CD4-positive, CD25-positive, alpha-beta regulatory T cell (primary cell): ENCODE measurements at places on chromosomes 1 and 21.

DNA sequence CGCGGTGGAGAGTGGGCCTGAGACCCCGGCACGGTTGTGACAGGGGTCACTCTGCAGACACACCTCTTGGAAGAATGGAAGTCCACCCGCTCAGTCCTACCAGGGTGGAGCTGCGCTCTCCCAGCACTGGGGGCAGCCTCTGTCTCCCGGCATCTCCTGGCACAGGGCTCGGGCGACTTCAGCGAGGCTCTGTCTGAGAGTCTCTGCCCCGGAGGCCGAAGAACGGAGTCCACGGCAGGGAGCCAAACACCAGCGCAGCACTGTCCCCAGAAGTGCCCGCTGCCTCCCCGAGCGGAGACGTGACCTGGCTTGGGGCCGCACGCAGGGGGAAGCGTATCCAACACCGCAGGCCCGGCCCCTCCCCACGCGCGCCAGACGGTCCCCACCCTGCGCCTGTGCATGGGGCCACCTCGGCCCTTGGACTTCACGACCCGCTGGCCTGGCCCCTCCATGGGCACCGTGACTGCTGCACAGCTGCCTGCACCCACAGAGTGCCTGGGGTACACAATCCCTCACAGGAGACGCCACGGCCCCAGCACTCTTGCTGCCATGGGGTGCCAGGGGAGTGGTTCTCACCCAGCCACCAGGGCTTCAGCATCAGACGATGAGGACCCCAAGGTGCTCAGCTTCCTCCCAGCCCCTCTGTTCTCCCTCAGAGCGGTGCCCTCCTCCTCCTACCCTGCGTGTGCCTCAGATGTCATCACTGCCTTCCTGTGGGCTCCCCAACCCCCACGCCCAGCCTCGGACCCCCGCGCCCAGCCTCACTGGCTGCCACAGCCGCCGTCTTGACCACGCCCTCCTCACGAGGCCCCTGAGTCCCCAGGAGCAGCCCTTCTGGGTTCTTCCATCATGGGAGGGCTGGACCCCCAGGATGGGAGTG, 14.9 kb upstream of the RNF223 start:
- DNase-seq, result no peak

- no peak for DNase-seq
Observed at GRCh38 chr1:186566140-186566855, 105.4 kb upstream of the PDC start.

DNA sequence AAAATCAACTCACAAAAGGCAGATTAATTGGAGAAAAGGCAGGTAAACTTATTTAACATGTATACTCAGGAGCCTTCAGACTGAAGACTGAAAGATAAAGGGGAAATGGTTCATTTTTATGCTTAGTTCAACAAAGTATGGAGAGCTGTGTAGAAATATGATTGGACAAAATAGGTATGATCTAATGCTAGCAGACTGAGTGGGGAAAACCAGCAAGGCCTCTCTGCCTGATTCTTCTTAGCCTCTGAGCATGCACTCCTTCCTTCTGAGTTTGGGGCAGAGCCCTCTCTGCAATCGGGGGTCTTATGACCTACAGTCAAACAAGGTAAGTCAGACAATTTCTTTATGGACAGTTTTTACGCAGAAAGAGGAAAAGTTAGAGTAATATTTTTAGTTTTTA, 38.8 kb upstream of the SUCO start:
- DNase-seq, result no peak

- no peak for DNase-seq
Observed at GRCh38 chr1:112852276-112852675, 103.7 kb downstream of the SLC16A1 start.

GRCh38 chr1:97424209-97424608, 496.6 kb downstream of the DPYD start:
- no peak for DNase-seq

- no peak for DNase-seq
Observed at GRCh38 chr1:223210788-223211120, 67.7 kb upstream of the TLR5 start.

DNA sequence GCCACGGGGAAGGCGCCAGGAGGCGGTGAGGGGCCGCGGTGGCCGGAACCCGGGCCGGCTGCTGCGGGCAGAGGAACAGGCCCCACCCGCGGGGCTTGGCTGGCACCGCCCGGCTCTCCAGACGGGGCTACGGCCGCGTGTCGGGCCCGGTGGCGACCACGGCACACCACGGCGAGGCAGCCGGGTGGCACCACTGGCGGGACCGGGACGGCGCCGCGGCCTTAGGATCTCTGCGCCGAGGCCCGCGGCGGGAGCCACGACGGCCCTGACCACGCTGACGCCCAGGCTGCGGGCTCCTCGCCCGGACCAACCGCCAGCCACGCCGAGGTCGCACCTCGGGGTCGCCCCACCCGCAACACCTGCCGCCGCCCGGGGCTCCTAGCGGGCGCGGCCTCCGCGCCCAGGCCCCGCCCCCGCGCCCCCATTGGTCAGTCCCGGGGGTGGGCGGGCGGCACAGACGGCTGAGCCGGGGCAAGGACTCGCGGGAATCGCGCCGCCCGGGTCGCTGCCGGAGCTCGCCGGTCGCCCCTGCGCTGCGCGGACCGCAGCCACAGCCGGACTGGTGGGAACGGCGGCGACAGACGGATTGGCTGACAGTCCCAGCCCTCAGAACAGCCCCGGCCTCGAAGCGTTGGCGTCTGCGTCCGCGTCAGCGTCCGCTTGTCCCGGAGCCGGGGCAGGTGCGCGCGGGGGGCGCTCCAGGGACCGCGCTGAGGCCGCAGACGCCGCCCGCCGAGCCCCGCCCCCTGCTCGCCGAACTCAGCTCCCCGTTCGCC, at the start of gene BMP8A:
TSS of gene BMP8A (plus strand) at position 491 of the 776 bp plus-strand sequence. CDS start 356 bp downstream, outside the sequence.
- DNase-seq, result peak; percentile 71

- DNase-seq, result no peak
Observed at GRCh38 chr1:48007047-48007446, 9.9 kb upstream of the TRABD2B start.

GRCh38 chr1:47859092-47859743, 138.0 kb downstream of the TRABD2B start:
- no peak for DNase-seq

GRCh38 chr1:212477014-212477679, 44.4 kb downstream of the NENF start:
- DNase-seq, result peak; percentile 66

GRCh38 chr1:112983537-112984131, 27.6 kb upstream of the SLC16A1 start:
- no peak for DNase-seq

DNA sequence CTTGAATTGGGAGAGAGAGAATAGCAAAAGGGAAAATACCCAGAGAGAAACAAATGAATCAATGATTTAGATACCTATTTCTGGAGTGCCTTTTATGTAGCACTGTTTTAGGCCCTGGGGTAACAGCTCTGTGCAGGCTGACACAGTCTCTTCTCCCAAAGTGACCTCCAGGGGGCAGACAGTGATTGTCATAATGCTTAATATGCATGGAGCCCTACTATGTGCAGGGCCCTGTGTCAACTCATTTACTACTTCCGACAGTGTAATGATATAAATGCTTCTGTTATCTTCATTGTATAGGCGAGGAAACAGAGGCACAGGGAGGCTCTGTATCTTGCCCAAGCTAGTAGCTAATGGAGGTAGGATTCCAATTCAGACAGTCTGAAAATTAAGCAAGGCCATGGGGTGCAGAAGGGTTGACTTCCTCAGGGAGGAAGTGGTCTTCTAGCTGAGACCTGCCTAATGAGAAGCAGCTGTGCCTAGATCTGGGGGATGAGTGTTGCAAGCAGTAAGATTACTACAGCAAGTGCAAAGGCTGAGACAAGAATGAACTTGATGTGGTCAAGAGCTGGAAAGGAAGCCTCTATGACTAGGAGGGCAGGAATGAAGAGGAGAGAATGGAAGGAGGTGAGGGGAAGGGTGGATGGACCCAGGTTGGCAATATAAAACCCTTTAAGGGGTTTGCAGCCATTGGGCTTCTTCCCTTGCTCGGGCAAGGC, 16.2 kb upstream of the SERINC2 start:
- DNase-seq, result no peak

DNA sequence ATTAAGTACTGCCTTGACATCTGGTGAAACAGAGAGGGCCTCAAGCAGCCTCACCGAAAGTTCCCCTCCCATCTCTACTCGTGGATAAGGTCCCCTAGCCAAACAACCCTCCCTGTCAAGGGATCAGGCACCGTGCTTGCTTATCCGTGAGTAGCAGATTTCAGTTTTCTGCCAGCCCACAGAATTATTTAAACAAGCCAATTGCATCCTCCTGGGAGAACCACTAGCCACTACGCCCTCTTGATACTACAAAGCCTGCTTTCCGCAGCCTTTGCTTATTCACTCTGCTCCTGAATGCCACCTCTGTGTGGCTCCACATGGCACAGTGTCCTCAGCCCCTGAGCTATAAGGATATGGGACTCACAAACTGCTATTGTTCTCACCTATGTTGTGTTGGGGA, 5.9 kb upstream of the TFF2 start:
- DNase-seq, result no peak

DNA sequence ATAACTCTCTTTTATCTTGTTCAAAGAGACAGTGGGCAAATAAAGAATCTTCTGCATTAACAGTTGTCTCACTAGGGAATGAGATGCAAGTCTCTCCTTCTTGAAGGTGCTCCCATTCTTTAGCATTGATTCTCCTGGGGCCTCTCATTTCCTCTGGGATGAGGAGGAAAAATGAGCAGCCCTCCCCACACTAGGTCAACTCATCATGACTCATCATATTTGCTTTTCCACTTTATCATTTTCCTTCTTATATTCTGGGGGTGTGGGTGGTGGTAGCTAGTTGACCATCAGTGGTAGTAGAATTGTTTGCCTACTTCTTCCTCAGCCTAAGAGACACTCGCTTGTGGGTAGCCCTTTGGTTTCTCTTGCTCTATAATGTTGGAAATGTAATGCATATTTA, 182.0 kb upstream of the C1orf87 start:
- DNase-seq, result no peak

- DNase-seq, result no peak
Observed at GRCh38 chr1:116457946-116458604, 85.0 kb downstream of the ATP1A1 start.

DNA sequence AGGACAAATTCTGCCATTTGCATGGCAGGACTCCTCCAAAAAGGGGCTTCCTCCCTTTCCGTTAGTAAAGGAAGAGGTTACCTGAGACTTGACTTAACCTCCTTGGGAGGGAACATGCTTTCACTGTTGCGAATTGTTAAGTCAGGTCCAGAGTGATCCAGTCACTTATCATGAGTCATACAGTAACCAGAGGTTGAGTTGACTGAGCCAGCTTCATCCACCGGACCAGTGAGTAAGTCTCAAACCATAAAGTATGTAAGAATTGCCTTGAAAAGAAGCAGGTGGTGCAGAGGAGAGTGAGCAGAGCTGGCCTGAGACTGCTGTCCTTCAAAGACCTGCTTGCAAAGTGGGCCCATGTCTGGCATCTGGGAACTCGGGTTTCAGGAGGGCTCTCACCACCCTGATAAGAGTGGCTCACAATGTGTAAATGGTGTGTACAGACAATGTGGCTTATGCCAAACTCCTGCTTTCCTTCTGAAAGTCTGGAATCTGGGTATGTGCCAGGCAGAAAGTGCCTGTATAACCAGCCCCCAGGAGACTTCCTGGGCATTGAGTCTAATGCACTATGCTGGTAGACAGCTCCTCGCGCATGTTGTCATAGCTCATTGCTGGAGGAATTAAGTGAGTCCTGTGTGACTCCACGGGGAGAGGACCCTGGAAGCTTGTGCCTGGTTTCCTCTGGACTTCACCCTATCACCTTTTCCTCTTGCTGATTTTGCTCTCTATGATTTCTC, 84.3 kb upstream of the KLHDC7A start:
- DNase-seq, result no peak

DNA sequence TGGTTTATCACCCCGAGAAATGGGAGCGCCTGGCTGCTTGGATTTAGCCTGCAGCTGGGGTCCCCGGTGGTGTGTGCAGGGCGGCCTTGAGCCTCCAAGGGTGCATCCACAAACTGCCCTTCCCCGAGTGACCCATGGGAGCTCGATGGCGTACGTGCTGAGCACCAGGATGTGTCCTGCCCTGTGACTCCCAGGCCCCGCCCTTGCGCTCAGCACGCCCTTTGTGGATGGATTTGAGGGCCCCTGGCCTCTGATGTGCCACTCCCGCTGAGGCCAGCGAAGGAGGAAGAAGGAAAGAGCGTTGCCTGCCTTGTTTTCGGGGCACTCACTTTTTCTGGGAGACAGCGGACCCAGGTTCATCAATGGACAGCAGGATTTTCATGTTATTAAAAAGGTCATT, 1.7 kb upstream of the TFF3 start:
- DNase-seq, result no peak

GRCh38 chr1:208156741-208157140, 87.4 kb downstream of the PLXNA2 start:
- no peak for DNase-seq

DNA sequence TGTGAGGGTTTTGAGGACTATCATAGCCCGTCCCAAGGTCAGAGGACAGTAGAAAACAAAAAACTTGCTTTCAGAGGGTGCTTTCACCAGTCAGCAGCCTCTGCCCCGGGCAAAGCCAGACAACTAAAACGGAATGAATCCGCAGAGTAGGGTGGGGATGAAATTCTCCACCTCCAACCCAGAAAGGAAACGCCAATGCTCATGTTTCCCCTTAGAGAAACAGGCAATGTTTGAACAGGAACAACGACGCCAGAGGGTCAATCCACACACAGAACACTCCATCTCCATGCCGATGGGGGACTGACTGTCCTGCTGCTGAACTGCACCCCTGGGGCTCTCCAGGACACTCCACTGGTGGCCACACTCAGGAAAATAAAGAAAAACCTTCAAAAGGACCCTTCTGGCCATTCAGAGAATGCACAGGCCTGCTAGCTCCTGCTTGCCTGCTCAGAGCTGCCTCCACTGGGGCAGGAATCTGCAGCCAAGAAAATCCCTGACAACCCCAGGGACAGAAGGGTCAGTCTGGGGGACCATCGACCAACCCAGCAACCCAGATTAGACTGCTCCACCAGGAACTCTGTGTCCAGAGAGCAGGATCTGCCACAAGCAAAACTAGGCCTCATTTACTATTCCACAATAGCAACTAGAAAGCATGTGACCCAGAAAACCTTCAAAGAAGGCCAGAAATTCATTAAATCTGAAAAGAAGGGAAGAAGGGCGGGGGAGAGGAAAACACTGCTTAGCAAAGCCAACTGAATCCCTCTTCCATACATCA, 116.0 kb downstream of the TOMM20 start:
- peak; percentile 18 for DNase-seq

GRCh38 chr1:25571522-25571970, 28.1 kb downstream of the LDLRAP1 start:
- no peak for DNase-seq

GRCh38 chr1:244349581-244350001, 102.1 kb downstream of the ADSS2 start:
- no peak for DNase-seq

DNA sequence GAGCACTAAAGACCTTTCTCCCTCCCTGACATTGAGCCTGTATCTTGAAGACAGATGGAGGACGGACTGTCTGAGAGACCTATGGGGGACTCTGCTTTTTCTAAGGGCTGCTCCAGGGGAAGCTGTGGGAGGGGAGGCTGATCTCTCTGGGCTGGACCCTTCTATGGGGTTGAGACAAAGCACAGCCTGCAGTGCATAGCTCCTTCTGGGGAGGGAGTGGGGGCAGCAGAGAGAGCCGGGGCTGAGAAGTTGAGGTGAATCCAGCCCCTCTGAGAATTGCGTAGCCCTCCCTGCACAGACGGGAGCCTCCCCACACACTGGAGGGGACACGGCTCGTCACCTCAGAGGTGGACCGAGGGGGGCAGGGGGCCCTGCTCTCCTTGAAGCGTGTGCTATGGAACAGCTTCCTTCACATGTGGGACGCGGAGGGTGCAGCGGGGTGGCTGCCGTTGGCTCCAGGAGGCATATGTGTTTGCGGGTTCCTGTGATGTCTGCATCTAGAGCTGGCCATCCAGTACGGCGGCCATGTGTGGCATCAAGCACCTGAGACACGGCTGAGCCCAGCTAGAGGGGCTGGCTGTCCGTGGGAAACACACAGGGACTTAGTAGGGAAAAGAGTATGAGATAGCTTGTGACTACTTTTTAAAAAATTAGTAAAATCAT, 299.1 kb downstream of the CAMTA1 start:
- DNase-seq, result no peak
